ENCODE measurements at places on chromosomes 5 and 9. TPM values are rescaled to one million over a fixed set of nuclear protein-coding genes. Genes with fewer than 3 reads are reported as not detected.

The FBP1 gene
- total RNA-seq = not detected

The KCNN2 gene
- 0.25 TPM for total RNA-seq

The OR2V1 gene
- not detected for total RNA-seq

The ARHGEF39 gene
- 0.44 TPM for total RNA-seq

The UNC13B gene
- 34.3 TPM for total RNA-seq

Data from aortic smooth muscle cell (primary cell).